ENCODE measurements at places on chromosomes 5 and 9.

GRCh38 chr9:110777196-110777875 lies 108.7 kb downstream of the MUSK start:
- no peak for DNase-seq

- DNase-seq = peak; percentile 77
These were observed 12.7 kb upstream of the TMEM174 start for GRCh38 chr5:73160239-73160671.

DNA sequence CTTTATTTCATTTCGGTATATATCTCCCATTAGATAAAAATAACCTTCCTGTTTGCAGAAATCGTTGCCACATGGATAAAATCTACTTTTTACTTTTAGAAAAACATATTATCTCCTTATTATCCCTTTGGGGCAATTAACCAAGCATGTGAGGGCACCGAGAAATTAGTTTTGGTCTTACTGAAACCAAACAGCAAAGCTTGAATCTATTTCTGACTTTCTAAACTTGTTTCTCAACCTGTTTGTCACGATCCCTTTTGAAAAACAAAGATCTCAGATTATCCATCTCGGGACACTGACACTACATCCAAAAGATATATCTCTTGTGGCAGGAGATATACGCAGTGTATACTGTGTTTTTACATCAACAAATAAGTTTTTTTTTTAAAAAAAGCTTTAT lies 2.3 kb downstream of the TUT7 start:
- DNase-seq = no peak

- DNase-seq = no peak
These were observed 230.9 kb downstream of the FANCC start for GRCh38 chr9:95086564-95086955.

GRCh38 chr5:32500181-32500580 lies 55.6 kb upstream of the ZFR start:
- no peak for DNase-seq

- no peak for DNase-seq
These were observed 183.3 kb downstream of the MAST4 start for GRCh38 chr5:66779528-66779927.

GRCh38 chr9:77747163-77747562 lies 99.0 kb upstream of the GNA14 start:
- no peak for DNase-seq

GRCh38 chr5:96070622-96071225 lies 109.1 kb upstream of the ELL2 start:
- no peak for DNase-seq

- DNase-seq = no peak
These were observed 306.6 kb downstream of the PLK2 start for GRCh38 chr5:58153255-58153654.

DNA sequence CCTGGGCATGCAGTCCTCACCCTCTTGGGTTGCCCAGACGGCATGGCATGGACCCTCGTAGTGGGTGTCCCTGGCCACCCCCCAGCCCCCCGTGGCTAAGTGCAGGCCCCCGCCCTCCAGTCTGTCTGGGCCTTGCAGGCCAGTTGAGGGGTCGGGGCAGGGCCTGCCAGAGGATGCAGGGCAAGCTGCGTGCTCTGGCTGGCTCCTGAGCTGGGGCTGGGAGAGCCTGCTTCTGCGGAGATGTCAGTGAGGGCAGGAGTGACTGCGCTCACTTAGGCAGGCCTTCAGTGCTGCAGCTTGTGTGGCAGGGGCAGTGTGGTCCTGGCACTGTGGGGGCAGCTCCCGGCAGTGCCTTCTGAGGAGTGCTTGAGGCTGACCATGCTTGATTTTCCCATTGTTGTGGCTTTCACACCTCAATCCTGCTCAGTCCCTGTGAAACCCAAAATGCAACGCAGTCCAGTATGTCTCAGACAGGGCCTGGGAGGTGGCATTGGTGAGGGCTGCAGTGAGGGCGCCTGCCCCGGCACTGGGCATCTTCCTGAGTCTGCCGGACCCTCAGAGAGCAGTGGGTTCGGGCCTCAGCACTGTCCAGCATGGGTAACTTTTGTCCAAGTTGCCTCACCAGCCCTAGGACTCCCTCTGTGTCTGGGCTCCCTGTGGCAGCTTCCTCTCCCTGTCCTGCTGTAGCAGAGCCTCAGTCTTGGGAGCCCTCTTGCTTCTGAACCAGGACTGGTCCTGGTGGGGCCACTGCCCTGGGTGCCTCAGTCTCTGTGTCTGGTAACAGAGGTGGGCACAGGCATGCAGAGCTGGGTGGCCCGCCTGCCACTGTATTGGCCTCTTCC lies 93.0 kb downstream of the PHF2 start:
- DNase-seq = peak; percentile 11

- DNase-seq = no peak
These were observed 90.5 kb downstream of the RASEF start for GRCh38 chr9:82972446-82972845.

DNA sequence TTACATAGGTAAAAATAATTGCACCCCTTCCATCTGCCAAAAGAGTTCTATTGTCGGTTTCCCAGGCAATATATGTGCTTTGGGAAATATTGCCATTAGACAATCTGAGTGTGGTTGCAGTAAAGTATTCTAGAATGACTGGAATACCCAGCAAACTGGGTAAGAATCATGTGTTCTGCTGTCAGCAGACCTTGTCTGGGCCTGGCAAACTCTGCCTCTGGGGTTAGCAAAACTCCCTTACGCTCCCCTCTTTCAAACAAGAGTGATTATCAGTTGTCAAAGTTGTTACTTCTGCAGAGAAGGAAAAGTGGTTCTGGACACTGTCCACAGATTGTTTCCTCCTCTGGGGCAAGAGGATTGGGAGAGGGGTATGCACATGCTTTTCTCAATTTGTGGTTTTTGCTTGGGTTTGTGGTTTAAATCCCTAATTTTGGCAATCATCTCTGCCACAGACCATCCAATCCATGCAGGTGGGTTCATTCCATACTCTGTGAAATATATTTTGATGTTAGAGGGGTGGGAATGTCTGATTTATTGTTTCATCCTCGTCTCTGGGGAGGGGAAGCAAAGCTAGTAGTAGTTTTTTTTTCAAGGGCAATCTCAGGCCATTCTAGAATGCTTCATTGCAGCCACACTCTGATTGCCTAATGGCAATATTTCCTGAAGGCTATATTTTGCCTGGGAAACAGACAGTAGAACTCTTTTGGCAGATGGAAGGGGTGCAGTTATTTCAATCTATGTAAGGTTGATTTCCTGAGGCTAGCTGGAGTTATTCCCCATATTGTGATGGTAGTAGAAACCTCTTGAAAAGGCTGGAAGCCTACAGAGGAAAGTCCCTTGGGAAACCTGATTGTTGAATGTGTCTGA lies 24.0 kb upstream of the TNFSF15 start:
- DNase-seq = no peak

DNA sequence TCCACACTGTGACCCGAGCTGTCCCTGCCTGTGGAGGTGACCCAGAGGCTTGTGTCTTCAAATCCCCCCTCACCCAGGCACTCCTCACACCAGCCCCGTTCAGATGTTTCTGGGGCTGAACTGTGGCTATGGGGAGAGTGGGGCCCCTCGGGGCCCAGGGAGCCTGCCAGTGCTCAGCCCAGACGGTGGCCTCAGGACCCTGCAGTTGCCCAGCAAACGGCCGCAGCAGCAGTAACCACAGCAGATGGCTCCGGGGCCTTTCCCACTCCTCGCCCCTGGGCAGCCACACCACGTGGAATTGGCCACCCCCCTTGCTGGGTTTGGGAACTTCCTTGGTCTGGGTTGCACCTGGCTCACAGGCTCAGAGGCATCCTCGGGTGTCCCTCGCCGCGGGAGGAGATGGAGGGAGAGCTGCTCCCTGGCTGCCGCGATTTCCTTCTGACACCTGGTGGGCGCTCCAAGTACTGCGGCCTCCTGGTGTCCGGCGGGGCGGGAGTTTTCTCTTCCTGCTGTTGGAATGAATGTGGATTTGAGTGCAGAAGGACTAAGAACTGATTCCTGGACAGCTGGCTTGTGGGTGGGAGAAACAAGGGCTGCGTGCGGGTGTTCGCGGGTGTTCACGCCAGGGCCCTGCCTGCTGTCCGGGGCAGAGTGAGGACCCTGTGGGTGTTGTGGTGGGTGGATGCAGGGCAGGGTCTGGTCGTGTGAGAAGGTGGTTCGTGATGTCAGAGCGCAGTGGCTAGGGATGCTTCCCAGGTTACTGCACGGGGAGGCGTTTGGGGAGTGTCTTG lies 97.5 kb downstream of the COL5A1 start:
- DNase-seq = peak; percentile 47

DNA sequence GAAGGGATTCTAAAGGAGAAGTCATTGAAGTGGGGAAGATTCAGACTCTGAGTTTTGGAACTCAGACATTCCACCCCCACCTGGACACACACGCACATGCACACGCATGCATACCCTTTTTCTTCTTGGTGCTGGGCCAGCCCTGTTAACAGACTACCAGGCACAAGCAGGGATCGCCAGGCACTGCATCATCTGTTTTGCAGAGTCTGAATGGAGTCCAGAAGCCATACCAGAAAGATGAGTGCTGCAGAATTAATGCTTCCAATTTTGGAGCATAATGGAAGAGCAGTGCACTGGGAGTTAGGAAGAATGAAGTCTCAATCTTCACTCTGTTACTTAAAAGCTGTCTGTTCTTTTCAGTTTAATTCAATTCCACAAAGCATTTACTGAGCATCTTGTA lies 95.5 kb downstream of the PDE8B start:
- no peak for DNase-seq

DNA sequence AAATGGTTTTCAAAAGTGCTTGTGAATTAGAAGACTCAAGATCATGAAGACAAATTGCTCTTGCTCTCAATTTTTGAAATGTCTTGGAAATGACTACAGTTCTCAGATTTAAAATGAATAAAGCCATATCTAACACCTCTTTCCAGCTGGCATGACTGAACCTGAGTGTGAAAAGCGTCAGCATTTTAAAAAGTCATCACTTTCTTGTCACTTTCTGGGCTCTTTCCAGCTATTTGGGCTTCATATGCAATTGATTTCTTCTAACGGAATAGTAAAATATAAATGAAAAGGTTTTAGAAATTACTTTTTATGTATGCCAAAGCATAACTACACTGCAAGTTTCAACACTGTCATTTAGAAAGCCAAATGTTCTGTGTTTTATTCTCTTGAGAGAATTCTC lies 2.3 kb downstream of the GPR21 start:
- no peak for DNase-seq

- peak; percentile 39 for DNase-seq
These were observed 123.9 kb downstream of the TLE4 start for GRCh38 chr9:79695531-79696175.

GRCh38 chr9:117662651-117663050 lies 41.6 kb upstream of the TLR4 start:
- DNase-seq = no peak

GRCh38 chr5:114055318-114056184 lies 306.3 kb upstream of the KCNN2 start:
- DNase-seq = no peak

DNA sequence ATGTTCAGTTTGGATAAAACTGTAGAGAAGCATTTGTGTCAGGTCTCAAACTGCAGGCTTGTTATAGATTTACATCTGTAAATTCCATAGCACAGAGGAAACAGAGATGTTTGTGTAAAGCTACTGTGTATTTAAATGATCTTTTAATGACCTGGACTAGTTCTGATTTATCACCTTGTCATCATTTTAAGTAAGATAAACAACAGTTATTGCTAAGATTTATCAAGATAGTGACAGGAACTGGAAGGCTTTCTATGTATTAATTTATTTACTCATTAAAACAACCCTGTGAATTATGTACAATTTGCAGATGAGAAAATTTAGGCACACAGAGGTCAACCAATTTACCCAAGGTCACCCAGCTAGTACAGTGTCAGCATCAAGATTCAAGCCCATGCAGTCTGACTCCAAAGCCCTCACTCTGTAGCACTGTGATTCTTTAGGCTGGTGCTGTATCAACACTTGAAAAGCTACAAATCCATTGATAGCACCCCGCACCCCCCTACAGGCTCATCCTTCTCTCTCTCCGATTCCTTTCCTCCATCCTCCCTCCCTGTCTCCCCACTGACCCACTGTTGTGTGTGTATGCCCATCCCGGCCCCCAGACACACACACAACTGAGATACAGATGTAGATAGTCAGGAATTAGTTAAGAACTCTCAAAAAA lies 184.5 kb downstream of the FBN2 start:
- no peak for DNase-seq

GRCh38 chr5:118806571-118806970 lies 181.8 kb downstream of the DTWD2 start:
- DNase-seq = no peak

DNA sequence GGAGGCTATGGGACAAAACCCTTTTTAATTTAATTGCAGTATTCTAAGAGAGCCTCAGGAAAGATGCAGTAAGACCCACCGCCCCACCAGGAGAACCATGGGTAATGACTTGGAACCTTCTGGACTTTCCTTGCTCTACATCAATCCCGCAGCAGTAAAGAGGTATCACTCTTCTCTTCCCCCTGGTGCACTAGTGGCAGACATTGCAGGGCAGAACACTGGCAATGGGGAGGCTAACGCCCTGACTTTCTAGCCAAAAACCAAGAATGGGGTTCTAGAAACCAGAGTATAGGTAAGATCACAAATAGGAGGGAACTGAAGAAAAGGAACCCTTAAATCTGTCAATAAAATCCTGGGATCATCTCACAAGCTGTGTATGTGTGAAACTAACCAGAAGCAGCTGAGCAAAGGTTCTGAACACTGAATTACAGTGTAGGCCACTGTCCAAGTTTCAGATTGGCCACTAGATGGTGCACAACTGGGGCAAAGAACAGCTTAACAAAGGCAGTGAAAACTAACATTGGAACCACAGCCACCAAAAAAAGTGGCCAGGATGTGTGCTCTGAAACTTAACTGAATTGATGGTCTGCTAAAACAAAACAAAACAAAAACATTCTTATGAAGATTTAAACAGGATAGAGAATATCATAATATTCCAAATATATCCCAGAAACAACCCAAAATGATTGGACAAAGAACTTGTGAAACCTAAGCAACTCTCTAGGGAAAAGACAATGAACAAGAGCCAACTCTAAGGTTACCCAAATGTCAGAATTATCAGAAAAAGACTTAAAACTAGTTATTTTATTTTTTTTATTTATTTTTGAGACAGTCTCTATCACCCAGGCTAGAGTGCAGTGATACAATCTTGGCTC lies 6.6 kb upstream of the FAM151B start:
- peak; percentile 67 for DNase-seq

GRCh38 chr9:3386753-3387152 lies 139.0 kb downstream of the RFX3 start:
- no peak for DNase-seq

- DNase-seq = no peak
These were observed 145.2 kb downstream of the SLC25A46 start for GRCh38 chr5:110884005-110884404.

- no peak for DNase-seq
These were observed 152.9 kb upstream of the ANKRD55 start for GRCh38 chr5:56386046-56386445.

DNA sequence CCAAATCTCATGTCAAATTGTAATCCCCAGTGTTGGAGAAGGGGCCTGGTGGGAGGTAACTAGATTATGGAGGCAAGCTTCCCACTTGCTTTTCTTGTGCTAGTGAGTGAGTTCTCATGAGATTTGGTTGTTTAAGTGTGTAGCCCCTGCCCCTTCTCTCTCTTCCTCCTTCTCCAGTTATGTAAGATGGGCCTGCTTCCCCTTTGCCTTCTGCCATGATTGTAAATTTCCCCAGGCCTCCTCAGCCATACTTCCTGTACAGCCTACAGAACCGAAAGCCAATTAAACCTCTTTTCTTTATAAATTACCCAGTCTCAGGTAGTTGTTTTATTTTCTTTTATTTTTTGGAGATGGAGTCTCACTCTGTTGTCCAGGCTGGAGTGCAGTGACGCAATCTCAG lies 18.2 kb upstream of the TXNDC8 start:
- DNase-seq = no peak

- no peak for DNase-seq
These were observed 17.8 kb upstream of the TRAF1 start for GRCh38 chr9:120944434-120944843.

Measured in activated naive CD4-positive, alpha-beta T cell treated with anti-CD3 and anti-CD28 coated beads, Interleukin-2, amount 10 ng/mL, durations not matched to agents 7 days and 5 days (primary cell).